Stimulated activated CD4-positive, alpha-beta T cell treated with anti-CD3 and anti-CD28 coated beads, Interleukin-2, amount 100 ng/mL, for 48 hours (primary cell): ENCODE measurements at places on chromosomes 5 and 9.

DNA sequence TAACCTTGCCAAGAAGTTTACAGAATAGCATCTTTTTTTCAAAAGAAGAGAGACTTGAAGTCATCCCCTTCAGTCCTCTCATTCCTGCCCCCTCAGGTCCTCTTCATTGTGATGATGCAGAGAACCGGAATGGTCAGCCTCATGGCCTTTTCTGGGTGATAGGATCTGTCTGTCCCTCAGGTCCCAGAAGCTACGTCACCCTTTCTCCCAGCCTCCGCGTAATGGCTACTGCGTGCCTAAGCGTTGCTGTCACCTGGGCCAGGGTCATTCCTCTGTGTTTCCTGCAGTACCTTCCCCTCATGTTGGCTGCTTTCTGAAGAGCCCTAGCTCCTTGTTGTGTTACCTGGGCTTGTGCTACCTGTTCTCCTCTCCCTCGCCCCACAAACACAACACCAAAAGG lies 4.7 kb downstream of the PIK3R1 start:
- DNase-seq = no peak

GRCh38 chr5:165576678-165577275 lies 2071.4 kb downstream of the MAT2B start:
- no peak for DNase-seq

DNA sequence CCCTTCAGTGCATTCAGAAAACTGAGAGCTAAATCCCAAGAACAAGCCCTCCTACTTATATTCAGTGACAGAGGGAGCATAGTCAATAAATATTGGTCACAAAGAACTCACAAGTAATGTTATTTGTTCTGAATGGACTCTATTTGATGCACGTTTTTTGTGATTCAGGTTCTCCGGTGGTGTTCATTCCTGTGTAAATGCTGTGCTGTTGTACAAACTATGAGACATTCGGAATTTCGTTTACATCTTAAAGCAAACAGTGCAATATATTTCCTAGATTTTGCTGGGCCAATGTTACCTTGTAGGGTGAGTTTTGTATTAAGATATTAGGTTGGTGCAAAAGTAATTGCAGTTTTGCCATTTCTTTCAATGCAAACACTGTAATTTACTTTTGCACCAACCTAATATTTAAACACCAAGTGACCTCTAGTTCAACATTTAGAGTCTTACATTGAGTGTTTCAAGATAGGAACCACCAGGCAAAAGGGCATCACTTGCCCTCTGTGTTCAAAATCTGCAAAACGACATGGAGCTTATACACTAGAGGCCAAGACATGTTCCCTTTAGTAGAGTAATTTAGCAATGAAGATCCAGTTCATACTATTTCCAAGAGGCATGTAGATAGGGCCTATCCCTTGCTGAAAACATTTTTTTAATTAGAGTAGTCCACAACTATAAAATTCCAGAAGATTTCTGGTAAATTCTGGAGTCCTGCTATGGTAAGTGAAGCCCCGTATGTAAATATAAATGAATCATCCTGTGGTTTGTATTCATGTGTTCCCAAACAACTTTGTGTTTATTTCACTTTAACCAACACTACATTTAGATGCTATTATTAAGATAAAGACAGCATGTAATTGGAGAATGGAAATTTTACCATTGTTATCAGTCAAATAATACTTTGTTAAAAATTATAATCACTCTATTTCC lies 444.0 kb upstream of the PTGER4 start:
- DNase-seq = no peak

GRCh38 chr5:169450464-169450863 lies 133.1 kb upstream of the SPDL1 start:
- no peak for DNase-seq
